Fibroblast of the aortic adventitia (primary cell): ENCODE measurements at places on chromosomes 1 and 21.

DNA sequence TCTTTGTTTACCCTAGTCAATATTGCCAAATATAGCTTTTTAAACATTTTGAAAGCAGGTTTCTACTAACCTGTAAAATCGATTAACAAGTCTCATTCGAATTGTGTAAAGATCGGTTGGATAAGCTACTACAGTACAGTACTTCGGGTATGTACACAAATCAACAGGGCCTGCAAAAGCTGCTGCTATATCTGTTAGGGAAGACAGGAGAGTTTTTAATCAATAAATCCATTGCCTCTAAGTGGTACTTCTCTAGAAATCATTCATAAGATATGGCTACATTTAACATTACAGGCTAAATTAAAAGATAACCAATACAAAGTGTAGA is 34.8 kb upstream of the PSMG1 start:
- DNase-seq: no peak

- DNase-seq: no peak
These were observed 13.7 kb upstream of the VPS45 start for GRCh38 chr1:150053926-150054325.

DNA sequence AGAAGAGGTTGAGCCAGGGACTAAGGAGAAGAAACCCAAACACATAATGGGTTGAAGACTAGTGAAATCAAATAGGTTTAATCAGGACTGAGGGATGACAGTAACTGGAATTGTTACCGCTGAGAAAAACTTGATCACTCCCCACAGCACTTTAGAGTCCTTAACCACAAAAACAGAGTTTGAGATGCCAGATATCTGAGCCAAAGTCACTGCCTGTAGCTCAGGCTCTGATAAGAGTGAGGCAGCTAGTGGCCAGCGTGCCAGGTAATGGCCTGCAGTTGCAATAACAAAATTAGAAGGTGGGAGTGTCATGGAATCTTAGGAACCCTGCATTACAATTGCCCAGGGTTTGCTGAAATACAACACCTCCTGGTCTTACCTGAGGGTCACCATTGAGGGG is 48.0 kb downstream of the PRKAB2 start:
- DNase-seq: no peak

GRCh38 chr1:44549510-44549909 is 124.8 kb downstream of the TMEM53 start:
- no peak for DNase-seq

GRCh38 chr21:14491269-14491681 is 54.8 kb downstream of the SAMSN1 start:
- DNase-seq: no peak

- DNase-seq: no peak
These were observed 158.4 kb upstream of the COL6A1 start for GRCh38 chr21:45823100-45823681.

DNA sequence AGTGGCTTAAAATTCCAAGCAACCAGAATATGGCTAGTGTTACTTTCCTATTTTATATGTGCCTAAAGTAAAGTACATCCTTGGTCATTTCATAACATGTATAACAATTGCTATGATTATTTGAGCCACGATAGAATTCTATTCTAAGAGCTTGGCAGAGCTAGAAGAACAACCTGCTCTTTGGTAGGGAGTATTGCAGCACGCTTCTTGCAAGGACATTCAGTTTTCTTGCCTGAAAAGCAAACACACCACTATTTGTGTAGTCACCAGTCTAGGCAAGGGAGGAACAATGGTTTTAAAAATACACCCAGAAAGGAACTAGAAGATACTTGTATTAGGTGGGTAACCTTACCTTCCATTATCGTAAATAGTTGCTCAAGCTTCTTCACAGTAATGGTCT is 51.5 kb downstream of the CNST start:
- no peak for DNase-seq

DNA sequence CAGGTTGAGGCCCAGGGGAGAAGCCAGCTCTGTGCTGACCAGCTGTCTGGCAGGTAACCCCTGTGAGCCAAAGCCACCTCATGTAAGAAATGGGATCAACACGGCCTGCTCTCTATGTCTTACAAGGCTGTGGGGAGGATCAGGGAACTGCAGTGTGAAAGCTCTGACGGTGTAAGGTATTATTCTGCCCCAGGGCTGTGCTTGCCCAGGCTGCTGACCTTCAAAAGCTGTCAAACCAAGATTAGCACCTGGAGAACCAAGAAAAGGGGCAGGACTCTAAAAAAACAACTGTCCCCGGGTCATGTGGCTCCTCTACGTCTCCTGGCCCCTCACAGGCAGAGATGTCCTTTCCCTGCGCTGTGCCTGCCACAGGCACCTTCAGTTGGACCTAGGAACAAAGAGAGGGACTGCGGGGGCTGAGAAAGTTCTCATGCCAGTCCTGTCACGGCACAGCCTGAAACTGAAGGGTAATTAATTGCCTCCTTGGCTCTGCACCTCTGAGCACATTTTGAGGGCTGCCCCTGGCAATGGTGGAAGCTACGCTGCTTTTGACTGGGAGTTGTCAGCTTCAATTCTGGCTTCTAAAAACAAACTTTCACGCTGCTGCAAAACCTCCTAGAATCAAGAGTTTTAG is 77.6 kb downstream of the PGBD5 start:
- no peak for DNase-seq

GRCh38 chr1:8145545-8146202 is 119.6 kb upstream of the ERRFI1 start:
- DNase-seq: no peak

GRCh38 chr1:233664804-233665574 is 51.1 kb downstream of the KCNK1 start:
- no peak for DNase-seq

DNA sequence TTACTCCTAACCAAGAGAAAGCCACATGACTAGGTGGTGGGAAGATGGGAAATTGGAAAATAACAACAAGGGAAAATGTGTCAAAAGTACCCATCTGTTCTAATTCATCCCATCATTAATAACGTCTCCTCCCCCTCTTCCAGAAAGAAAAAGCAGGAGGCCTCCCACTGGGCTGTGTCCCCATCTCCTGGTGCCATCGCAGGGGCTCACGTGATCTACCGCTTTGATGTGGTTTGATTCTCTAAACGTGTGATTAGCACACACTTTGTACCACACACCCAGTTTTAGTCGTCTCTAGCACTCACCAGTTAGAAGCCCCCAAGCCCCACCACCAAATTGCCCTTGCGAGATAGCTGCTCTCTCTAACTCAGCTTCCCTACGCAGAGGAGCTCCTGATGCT is 353.6 kb downstream of the RRAGC start:
- DNase-seq: no peak

DNA sequence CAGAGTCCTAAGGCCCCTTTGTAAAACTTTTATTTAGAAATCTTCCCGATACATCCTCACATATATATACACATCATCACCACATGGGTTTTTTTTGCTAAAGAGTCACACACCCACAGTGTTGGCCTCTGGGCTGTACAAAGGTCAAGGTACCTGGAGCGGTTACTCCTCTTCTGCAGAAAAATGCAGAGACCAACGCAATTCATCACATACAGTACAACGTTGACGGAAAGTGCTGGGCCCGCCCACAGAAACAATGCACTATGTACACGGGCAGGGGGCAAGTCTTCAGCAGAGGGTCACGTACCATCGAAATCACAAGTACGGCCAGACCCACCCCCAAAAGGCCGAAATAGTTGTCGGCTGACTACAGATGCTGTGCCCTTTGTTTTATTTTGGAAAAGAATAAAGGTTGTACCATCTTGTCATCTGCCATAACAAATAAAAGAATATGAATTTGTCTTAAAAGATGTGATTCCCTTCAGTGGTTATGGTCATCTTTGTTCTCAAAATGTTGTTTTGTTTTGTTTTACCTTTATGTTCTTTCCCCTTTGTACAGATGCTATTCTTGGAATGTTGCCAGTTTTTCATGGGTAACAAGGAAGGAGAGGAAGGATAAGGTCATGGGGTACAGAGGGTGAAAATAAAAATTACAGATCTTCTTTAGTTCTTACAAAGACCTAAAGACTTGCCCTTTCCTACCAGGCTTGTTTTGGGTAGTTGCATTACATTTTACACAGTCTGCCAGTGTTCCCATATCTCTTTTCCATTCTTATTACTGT is 15.6 kb downstream of the TAL1 start:
- no peak for DNase-seq

DNA sequence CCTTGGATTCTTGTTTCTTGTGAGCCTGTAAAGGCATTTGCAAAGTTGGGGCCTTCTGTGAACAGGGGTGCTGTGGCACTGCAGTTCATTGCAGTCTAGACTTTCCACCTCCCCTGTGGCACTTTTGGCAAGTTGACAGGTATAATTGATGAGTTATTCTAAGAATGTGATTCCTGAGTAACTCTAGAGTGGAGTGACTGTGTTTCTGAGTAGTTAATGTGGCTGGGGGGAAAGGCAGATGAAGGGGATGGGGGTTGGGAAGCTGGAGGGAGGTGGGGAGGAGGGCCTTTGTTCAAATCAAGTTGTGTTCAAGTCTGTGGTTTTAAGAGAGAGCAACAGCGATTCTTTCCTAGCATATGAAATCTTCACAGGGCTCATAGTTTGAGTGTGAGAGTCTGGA is 32.9 kb downstream of the PBX1 start:
- peak; percentile 57 for DNase-seq

DNA sequence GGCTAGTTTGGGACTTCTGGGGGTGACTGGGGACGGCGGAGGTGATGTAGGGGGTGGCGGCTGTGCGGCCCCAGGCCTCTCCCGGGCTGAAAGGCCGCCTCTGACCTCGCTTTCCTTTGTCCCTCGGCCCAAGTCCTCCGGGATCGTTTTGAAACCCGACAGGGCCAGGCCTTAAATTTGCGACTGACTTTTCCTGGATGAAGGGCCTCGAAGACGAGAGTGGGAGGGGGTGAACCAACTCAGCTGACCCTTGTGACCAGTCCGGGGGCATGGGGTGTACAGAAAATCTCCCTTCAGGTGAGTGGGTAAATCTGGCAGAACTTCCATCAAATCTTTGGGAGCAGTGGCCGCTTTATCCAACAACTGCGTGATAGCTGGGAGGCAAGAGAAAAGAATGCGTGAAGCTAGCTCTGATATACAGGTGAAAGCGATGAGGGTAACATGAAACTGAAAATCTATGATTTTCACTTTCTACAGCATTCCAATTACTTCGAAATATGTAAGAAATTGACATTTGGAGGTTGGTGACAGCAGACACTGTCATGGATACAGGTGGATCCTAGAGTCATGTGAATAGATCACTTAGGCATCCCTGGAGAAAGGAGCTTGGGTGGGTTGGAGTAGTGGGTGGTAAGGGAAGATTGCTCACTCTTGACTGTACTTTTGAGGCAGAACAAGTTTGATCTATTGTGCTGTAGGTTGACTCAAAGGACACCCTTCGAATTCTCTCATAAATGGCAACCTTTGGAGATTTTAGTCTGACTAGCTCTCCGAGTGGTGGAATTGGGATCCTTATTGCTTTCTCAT is 885 bp downstream of the AHCYL1 start:
- no peak for DNase-seq

- peak; percentile 16 for DNase-seq
These were observed 89.9 kb downstream of the CD247 start for GRCh38 chr1:167428395-167428794.

GRCh38 chr1:32873484-32873883 is 2.8 kb upstream of the FNDC5 start:
- DNase-seq: no peak

DNA sequence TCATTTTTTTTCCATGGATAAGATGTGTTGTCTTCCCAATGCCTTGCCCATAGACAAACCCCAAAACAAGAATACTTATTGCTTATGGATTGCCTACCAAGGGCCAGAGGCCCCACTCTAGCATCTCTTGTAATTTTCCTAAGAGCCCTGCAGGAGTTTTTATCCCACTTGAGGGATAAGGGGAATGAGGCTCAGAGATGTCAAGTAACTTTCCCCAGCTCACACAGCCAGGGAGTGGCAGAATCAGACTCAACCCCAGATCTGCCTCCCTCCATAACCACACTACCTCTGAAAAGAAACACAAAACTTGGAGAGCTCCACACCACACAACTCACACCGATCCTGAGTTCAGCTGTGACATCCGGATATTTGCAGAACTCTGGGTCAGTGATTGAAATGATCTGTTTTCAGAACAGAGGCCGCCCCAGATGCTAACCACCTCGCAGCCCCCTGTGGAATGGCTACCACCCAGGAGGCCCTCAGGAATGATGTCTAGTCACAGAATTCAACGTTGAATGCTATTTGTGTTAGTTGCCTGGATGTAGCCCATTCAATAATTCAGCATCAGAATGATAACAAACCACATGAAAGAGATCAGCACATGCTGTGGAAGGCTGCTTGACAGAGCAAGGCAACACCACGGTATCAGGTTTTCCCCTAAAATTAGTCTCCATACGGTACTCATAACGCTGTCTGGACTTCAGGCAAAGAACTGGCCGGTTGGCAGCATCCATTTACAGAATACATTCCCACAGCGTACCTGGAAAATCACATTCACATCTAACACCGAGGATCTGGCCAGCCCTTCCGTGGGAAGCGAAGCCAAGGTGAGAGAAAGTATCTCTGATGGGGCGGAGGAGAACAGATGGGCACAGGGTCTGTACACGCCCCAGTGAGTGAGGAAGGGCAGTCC is 231.9 kb downstream of the TOMM20 start:
- DNase-seq: no peak

DNA sequence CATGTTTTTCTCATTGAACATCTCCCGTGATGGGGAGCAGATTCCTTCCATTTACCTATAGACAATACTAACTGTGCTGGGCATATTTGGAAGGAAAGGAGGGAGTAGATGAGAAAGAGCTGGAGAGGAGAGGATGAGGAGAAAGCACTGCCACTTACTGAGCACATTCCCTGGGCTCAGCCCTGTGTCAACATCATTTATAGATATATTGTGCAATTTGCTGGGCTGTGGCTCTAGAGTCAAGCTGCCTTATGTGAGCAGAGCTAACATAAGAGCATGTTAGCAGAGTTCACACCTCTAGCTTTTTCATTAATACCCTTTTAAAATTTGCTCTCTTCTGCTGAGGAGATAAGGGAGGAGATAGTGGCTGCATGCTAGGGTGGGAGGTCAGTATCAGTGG is 22.3 kb upstream of the CD53 start:
- no peak for DNase-seq

DNA sequence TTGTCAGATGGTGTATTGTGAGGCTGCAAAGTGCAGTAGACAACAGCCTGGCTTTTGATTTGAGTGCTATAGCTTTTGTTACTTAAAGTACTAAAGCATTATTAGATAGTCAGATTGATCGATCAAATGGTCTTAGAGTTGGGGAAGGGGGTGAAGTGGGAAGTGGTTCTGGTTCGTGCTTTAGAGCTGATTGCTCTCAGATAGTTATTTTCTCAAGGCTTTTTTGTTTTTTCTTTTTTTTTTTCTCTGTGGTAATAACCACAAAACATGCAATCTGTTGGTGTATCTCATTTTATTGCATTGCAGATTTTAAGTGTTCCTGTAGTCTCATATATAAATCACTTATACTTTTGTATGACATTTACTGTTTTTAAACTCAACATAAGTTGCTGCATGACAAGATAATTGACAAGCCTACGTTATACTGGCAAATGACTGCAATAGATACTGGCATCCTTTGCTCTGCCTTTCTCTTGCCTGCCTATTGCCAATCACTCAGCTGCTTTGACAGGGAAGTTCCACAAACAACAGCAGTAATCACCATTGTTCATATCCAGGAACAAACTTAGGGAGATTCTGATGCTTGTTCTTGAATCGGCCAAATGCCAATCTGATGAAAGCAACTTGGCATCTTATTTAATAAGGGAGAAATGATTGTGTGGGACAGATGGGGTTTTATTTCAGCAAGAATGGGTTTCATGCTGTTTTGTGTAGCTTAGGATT is 125.0 kb upstream of the B3GALT2 start:
- no peak for DNase-seq

GRCh38 chr1:151701515-151701914 is 15.1 kb downstream of the CELF3 start:
- DNase-seq: no peak

- DNase-seq: peak; percentile 77
These were observed 67.9 kb downstream of the PHACTR4 start for GRCh38 chr1:28437264-28437923.
